Activated gamma-delta T cell treated with anti-CD3 and anti-CD28 coated beads, Interleukin-2, amount 50 U/mL, for 16 hours (primary cell): ENCODE measurements at places on chromosomes 4 and X.

DNA sequence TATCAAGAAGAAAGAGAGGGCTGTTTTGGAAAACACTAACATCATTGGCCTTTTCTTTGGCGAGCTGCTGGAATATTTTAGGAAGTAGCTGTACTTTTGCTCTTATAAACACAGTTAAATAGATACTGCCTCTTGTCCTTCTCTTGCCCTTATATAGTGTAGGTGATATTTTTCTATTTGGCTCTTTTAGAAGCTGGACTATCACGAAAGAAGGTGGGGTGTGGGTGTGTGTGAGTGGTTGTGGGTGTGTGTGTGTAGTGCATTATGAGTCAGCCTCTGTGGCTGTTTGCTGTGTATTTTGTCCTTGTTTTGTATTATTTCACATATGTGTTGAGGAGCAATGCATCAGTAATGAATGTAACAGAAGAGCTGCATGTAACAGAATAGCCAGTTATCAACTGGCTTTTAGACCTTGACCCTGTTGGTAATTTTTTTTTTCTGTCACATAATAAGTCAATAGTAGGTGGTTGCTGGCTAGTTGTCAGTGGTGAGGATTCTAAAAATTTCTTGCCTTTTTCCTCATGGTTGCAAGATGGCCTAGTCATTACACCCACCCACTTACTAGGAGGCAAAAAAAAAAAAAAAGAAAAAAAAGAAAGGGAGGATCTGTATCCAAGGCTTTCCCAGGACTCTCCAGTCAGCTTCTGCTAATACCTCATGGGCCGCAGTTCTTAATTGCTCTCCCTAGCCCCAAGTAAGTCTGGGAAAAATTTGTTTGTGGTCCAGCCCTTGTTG is 23.8 kb downstream of the ARHGAP10 start:
- DNase-seq = no peak

DNA sequence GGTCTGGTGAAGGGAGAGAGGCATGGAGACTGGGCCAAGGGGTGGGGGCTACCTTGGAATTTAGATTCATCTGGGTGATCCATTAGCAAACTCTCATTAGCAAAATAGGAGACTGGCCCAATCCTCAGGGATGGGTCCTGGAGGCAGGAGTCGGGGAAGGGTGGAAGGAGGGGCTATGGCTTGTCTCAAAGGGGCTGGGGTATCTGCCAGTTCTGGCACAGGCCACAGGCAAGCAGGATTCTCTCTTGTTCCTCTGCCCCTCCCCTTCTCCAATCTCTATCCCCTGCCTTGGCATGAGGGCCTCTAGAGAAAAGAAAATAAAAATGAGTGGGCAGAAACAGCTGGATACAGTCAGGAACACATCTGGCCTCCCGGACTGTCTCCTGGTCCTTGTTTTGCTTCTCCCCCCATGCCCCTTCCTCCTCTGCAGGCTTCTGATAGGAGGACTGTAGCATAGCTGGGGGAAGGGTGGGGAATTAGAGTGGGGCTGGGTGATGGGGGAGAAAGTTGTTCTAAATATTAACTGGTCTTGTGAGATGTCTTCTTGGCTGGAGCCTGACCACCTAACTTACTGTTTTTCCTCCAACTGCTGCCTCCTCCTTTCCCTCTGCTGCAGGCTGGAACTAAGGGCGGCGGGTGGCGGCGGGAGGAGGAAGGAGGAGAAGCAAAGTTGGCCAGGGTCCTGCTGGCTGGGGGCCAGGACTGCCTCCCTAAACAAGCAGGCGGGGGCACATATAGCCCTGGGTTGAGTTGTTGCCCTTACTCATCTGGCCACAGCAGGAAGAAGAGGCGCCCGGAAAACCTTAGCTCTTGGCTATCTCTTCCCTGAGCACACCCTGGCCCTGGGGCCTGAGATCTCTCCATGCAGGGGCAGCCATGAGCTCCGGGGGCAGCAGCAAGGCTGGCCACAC is 53.3 kb upstream of the LAS1L start:
- no peak for DNase-seq

GRCh38 chrX:115719171-115719570 is 158.2 kb downstream of the PLS3 start:
- DNase-seq = no peak

GRCh38 chr4:153535772-153536513 is 69.8 kb downstream of the TMEM131L start:
- DNase-seq = no peak

GRCh38 chrX:41043674-41044345 is 41.4 kb upstream of the USP9X start:
- DNase-seq = no peak
